ENCODE measurements at places on chromosomes 3 and 15.

GRCh38 chr15:90031231-90031791 is 30.2 kb downstream of the ZNF710 start:
- peaks cover 1% of the 10 kb centered on the region for H3K36me3 ChIP-seq
- H3K4me1 ChIP-seq = peaks cover 17% of the 10 kb centered on the region
- H3K27ac ChIP-seq = no peak overlapping the region
- H3K27me3 ChIP-seq = no peaks in the 10 kb centered on the region
- DNase-seq = peak; percentile 11

DNA sequence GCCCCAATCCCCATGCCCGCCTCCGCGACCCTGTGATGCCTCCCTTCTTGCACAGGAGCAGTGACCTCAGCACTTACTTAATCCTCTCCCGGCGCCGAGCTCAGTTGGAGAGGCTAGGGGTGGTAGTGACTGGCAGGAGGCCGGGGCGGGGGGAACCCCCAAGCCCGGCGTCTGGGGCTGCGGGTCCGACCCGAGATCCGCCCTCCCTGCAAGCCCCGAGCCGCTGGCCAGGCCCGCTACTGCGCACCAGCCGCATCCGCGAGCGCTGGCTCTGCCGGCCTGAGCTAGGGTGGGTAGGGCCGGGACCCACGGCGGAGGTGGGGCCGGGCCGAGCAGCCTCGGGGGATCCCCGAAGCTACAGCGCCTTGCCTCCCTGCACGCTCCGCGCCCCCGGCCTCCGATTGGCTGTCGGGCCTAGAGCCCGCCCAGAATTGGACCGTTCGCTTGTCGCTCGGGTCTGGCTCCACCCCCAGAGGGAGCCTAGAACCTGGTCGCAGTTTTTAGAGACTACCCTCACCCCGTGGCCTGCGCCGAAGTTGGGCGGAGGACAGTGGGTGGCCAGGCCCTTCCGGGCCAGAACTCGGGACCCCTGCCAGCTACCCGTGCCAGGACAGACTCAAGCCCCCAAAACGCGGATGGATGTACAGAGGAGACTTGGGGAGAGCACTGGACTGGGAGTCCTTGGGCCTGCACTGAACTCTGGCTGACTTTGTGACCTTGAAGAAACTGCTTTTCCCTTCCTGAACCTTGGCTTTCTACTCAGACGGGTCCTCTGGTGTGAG is at the start of gene C3orf18:
TSS of gene C3orf18 (minus strand) at position 362 of the 782 bp plus-strand sequence. CDS start 2,048 bp downstream, outside the sequence.
- no peaks in the 10 kb centered on the region for H3K27me3 ChIP-seq
- DNase-seq = peak; percentile 86
- H3K36me3 ChIP-seq = peaks cover under 1% of the 10 kb centered on the region
- H3K4me3 ChIP-seq = peak within 1 kb of the TSS; percentile 51

GRCh38 chr15:71151081-71151480 is 35.8 kb downstream of the THSD4 start:
- no peak overlapping the region for H3K27ac ChIP-seq
- no peak overlapping the region for H3K4me3 ChIP-seq
- H3K27me3 ChIP-seq = no peaks in the 10 kb centered on the region
- H3K36me3 ChIP-seq = peaks cover 21% of the 10 kb centered on the region

DNA sequence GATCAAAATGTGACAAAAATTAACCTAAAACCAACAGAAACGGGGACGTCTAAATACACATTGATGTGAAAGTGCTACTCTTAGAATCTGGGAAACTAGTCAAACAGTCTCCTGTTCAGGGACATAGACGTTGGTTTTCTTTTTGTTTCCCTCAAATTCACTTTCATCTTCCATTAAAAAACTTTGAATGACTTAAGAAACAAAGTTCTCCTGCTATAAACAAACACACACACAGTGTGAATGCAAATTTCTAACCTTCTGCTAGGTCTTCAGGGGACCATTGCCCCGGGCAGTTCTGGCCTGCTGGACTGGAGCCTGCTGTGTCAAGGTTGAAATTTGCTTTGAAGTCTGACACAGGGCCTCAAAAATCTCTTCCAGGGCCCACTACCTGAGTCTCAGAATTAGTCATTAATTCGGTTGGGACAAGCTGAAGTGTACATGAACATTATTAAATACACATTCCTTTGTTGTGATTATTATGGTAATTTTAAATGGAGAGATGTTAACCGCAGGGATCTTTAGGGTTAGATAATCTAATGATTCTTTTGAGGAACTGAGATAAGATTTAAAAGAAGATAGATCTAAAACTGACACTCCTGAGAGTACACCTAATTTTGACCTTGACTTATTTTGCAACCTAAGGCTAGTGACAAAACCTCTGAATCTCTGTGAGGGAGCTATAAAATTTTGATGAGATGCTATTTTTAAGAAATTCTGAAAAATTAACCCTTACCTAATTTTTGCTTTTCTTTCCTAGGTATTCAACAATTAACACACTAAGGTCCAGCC is 1260.4 kb downstream of the ROBO1 start:
- no peak overlapping the region for H3K27ac ChIP-seq
- no peaks in the 10 kb centered on the region for H3K4me1 ChIP-seq
- DNase-seq = no peak
- H3K4me3 ChIP-seq = no peak overlapping the region
- H3K36me3 ChIP-seq = no peaks in the 10 kb centered on the region

GRCh38 chr3:103421460-103421859 is 986.6 kb downstream of the ZPLD1 start:
- no peaks in the 10 kb centered on the region for H3K4me1 ChIP-seq
- no peak for DNase-seq
- no peaks in the 10 kb centered on the region for H3K27me3 ChIP-seq
- H3K4me3 ChIP-seq = no peak overlapping the region

- peak overlapping the region; percentile 67 for H3K27ac ChIP-seq
- DNase-seq = peak; percentile 30
- H3K4me1 ChIP-seq = peaks cover 4% of the 10 kb centered on the region
- H3K27me3 ChIP-seq = no peaks in the 10 kb centered on the region
- H3K4me3 ChIP-seq = peak overlapping the region; percentile 7
- no peaks in the 10 kb centered on the region for H3K36me3 ChIP-seq
Measured at GRCh38 chr3:23762759-23763477, 42.8 kb upstream of the UBE2E1 start.

DNA sequence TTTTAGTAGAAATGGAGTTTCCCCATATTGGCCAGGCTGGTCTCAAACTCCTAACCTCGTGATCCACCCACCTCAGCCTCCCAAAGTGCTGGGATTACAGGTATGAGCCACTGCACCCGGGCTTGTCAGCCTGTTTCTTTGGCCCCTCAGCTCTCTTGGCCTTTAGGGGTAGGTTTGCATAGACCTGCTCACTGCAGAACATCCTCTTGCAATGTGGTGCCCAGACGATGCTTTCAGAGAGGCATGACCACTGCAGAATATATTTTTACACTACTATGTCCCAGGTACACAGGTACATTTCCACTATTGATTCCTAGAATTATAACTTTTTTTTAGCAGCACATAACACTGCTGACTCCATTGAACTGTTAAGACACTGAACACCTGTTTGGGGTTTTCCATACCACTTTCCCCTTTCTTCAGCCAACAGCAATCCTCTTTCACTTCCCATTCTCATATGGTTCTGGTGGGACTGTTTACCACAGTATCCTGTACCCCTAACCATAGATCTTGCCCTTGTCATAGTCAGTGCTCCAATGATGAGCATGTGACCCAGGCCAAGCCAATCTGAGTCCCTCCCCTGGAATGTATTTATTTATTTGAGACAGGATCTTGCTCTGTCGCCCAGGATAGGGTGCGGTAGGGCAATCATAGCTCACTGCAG is 21.1 kb downstream of the CCDC32 start:
- no peaks in the 10 kb centered on the region for H3K36me3 ChIP-seq
- no peak overlapping the region for H3K27ac ChIP-seq
- H3K4me1 ChIP-seq = no peaks in the 10 kb centered on the region
- H3K4me3 ChIP-seq = no peak overlapping the region
- H3K27me3 ChIP-seq = no peaks in the 10 kb centered on the region
- no peak for DNase-seq

DNA sequence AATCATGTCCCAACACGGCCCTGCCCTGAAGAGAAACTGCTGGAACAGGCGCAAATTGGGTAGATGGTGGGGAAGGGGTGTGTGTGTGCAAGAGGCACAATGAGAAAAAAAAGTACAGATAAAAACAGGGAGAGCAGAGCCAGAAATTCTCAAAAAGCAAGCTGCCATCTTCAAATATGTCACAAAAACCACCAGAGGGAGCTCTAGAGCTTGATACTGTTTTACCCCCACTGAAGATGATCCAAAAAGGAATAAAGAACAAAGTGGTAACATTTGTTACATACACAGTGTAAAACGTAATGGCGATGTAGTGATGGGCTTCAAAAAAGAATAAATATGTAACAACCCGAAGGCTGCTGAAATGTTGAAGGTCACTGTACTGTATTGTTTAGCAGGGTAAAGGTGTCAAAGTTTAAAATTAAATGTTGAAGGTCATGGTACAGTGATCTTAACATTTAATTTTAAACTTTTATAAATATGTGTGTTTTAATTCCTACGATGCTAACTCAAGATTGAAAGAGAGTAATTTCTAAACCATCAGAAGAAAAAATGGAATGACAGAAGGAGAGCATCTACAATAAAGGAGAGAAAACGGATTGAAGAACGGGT is 6.0 kb downstream of the SNRPA1 start:
- peak; percentile 55 for DNase-seq
- H3K4me1 ChIP-seq = peaks cover 4% of the 10 kb centered on the region

DNA sequence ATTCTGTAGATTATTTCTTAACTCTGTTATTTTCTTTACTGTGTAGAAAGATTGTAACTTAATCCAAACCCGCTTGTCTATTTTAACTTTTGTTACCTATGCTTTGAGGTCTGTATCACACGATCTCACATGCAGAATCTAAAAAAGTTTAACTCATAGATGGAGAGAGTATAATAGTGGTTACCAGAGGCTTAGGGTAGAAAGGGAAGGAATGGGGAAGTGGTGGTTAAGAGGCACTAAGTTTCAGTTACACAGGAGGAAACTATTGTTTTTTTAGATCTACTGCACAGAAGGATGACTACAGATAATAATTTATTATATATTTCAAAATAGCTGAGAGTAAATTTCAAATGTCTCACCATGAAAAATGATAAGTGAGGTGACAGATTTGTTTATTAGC is 515.2 kb downstream of the RSL24D1 start:
- H3K36me3 ChIP-seq = no peaks in the 10 kb centered on the region
- H3K27me3 ChIP-seq = no peaks in the 10 kb centered on the region
- H3K4me1 ChIP-seq = no peaks in the 10 kb centered on the region
- no peak overlapping the region for H3K4me3 ChIP-seq
- DNase-seq = no peak

All from IMR-90 (cell line).